HuH-7.5 (cell line): ENCODE measurements at places on chromosomes 1 and 21.

DNA sequence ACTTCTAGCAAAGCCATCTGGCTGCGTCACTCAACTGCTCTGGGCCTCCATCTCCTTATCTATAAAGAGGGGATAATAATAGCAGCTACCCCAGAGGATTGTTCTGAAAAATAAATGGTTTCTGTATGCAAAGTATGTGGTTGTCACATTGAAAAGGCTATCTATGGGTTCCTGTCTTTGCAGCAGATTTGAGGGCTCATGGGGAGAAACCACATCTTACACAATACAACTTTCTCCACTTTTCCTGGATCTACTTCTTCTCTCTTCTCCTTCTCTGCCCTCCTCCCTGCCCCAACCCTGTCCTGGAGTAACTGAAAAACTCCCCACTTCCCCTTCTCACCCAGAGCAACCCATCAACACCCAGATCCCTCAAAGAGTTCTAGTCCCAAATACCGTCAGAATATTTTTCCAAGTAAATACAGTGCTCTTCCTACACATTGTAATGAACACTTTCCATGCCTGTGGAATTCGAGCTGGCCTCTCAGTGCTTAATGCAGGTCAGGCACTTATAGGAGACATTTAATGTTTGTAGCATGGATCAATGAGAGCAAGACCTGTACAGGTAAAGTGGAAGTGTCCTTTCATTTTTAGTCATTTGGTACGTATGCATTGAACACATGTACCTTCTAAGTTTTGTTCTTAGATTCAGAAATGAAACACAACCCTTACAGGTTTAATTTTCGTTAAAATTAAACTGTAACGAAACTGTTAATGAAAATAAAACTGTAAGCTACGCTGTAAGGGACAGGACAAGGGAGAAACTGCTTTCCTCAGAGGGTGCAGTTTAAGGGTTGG is 131.9 kb downstream of the AK5 start:
- no peak for DNase-seq

- no peak for DNase-seq
These were observed 7.3 kb downstream of the SH3BGRL3 start for GRCh38 chr1:26287033-26287711.

DNA sequence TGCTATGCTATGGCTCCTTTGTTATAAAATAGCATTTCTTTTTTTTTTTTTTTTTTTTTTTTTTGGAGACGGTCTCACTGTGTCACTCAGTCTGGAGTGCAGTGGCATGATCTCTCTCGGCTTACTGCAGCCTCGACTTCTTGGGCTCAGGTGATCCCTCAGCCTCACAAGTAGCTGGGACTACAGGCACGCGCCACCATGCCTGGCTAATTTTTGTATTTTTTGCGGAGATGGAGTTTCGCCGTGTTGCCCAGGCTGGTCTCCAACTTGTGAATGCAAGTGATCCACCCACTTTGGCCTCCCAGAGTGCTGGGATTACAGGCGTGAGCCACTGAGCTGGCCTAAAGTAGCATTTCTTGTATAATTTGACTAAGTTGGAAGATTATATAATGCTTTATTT is 10.8 kb downstream of the CAMTA1 start:
- no peak for DNase-seq

DNA sequence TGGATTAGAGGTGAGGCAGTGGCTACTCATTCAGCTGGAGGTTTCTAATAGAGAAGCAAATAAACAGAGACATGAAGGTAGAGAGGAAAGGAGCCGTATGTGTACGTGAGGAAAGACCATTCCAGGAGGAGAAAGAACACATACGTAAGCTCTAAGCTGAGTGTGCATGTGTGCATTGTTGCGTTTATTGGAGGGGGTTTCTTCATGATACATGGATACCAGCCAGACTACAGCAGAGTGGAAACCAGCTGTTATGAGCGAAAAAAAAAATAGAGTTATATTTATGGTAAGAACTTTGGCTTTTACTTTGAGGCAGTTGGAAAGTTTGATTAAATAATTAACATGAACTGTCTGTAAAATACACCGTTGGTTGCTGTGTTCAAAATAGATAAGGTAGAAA is 173.4 kb upstream of the RGS18 start:
- no peak for DNase-seq

- DNase-seq: no peak
These were observed 19.3 kb downstream of the EPHB2 start for GRCh38 chr1:22729912-22730311.

DNA sequence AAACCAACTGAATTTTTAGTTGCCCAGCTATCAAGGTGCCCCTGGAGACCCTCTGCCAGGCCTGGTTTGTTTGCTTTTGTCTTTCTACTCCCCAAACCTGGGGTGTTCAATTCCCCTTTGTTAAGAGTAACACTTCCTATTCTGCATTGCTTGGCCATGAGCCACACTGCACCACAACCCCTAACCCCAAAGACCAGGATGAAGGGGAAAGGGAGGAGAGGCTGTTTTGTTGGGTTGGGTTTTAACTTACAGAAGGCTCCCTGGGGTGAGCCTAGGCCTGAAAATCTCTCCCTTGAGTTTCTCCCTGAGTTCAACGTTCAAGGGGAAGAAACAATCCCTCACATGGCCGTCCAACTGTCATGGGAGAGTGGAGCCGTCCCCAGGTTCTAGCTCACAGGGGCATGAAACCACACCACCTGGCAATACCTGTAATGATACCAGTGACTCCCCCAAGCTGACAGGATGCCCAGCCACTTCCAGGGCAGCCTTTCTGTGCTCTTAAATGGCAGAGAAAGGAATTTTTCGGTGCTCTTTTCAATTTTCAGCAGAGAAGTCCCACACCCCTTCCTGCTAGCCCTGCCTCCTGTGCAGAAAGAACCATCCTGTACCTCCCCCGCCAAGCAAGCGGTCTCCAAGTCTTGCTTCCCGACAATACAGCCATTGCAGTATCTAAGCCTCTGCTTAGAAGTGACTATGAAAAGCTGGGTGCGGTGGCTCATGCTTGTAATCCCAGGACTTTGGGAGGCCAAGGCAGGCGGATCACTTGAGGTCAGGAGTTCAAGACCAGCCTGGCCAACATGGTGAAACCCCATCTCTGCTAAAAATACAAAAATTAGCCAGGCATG is 14.9 kb downstream of the SLC45A3 start:
- no peak for DNase-seq

DNA sequence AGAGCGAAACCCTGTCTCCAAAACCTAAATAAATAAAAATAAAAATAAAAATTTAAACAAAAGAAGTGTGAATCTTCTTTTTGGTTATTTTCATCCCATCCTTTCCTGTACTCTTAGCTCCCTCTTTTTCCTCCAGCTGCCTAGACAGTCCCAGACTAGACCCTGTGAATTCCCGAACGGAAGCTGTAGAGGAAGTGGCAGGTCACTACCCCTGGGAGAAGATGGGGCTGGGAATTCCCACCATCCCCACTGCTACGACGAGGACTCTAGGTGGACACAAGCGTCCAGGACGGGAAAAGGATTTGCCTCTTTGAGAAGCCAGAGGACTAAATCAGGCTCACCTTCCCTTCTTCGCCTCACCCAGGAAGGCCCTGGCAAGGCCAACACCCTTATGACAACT is 12.6 kb downstream of the RHBDL2 start:
- no peak for DNase-seq

DNA sequence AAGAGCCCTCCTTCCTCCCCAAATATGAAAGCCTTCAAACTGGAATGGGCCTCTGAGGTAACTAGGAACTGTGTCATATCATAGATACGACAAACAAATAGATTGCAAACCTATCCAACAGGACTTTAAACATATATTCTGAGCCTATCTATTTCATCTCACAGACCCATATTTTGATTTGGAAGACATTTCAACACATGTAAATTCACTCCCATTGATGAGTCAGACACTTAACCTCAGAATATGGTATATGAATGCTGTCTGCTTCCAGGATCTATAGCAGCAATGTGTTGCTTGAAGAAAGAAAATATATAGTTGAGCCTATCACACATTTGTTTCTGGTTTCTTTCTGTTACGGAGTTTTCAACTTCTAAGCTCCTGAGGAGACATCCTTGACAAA is 221.9 kb upstream of the SAMSN1 start:
- no peak for DNase-seq

GRCh38 chr1:27598902-27599528 is 4.9 kb downstream of the AHDC1 start:
- DNase-seq: no peak

GRCh38 chr1:211571998-211572397 is 7.0 kb downstream of the SLC30A1 start:
- no peak for DNase-seq

DNA sequence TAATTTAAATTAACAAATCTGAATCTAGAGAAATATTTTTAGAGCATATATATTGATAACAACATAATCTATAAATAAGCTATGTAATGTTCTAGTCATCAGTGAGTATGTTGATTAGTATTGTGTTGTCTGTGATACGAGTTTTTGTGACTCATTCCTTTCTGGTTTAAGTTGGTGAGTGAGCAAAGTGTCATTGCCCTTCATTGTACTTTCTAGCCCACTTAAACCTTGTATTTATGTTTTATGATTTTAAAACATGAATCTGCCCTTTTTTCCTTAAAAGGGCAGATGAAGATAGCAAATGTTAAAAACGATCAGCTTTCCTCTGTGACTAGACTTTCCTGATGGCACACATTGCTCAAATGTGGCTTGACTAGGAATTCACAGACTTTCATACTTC is 38.5 kb downstream of the MACO1 start:
- DNase-seq: no peak

- DNase-seq: no peak
These were observed 7.0 kb upstream of the POFUT2 start for GRCh38 chr21:45294509-45295291.

GRCh38 chr1:119782631-119783325 is 14.1 kb upstream of the HMGCS2 start:
- DNase-seq: no peak

DNA sequence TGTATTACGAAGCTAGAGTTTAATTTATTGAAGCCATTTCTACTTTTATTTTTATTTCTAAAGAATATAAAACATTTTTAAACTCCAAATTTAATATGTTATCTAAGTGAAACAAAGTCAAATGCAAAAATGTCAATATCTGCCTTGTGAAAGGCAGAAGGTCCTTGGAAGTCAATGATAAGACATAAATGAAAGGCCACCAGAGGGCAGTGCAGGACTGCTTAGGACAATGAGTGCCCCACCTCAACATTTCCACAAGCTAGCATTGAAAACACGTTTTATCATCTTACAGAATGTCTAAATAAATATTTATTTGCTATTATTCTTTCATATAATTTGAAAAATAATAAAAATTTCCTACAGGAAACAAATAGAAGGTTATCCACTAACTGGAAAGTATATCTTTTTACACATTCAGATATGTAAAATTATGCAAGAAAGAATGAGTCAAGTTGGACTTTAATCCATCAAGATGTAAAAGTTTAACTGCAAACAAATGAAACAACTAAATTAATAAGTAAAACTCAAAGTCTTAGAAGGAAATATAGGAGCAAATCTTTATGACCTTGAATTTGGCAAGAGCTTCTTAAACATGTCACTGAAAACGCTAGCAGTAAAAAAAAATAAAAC is 140.1 kb upstream of the FMN2 start:
- peak; percentile 40 for DNase-seq

DNA sequence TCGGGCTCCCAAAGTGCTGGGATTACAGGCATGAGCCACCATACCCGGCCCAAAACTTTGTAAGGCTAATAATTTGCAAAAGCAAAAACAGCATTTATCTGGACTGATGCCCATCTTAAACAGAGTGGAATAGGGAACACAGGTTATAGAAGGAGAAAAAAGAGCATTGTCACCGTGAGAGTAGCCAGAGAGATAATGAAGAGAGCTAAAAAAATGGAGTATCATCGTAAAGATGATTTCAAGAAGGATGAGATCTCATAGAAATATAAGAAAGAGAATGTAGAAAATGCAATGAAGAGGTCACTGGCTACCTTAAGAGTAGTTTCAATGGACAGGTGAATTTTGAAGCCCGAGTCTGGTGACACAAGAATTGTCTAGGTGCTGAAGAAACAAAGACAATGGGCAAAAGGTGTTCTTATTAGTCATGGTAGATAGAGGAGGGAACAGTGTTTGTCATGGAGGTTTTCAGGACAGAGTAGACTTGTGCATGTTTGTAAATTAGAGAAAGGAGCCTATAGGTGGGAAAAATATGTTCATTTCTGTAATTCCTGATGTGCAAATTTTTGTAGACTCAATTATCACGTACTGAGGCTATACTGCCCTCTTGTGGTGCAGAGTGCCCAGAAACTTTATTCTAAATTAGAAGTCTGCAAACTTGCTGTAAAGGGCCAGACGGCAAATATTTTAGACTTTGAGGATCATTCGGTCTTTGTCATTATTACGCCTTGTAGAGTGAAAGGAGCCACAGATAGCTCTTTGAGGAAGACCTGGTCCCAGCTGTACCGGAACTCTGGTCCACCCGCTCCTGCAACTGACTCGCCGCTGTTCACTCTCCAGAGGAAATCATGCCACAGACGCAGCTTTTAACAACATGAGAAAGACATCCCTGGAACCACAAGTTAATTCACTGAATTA is 8.1 kb upstream of the TMEM183A start:
- no peak for DNase-seq

DNA sequence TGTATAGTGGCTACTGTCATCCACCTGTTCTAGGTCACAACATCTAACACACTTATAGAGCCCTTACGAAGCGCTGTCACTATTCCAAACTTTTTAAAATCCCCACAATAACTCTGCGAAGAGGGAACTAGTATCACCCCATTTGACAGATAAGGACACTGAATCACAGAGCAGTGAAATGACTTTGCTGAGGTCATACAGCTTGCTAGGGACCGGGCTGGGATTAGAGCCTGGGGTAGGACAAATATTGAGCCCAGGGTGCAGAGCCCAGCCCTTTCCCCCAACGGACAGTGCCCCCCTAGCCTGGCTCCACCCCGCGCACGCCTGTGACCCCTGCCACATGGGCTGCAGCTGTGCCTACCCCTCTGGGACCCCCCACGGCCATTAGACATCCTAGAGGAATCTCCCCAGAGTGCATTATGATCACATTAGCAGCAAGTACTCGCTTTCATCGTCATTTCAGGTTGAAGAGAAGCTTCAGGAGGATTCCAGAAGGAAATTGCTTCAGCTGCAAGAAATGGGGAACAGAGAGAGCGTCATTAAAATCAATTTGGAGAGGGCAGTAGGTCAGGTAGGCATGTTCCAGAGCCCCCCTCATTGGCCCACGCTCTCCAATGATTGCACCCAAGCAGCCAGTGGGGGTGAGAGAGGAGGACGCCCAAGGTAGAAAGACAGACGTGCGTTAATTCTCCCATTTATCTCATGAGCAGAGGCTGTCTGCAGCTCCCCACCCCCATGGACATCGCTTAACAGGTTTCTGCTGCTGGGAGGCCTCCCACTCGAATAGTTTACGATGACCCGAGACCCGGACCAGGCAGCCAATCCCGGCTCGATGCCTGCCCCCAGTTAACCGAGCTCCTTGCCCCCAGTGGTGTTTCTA is 77.2 kb downstream of the FHAD1 start:
- no peak for DNase-seq

GRCh38 chr1:57470036-57470435 is 46.2 kb upstream of the DAB1 start:
- no peak for DNase-seq

- DNase-seq: no peak
These were observed 55.3 kb upstream of the DSCAM start for GRCh38 chr21:40902299-40902698.

DNA sequence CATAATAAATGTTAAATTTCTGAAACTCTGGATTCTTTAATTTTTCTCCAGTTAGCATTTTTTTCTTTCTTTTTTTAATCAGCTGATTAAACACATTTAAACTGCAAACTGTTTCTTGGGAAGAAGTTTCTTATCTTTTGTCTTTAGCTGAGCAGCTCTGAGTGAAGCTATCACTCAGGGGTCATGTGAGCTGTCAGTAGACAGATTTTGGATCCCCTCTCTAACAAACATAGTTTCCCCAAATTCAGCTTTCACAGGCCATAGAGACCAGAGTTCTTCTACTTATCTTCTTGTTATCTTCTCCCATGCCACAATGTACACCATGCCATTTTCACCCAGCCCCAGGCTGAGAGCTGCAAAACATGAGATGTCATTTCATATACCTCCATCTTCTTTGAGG is 148.9 kb downstream of the CDC42BPA start:
- DNase-seq: no peak
